ENCODE measurements at places on chromosomes 7 and 10.

GRCh38 chr7:152975076-152975475, 215.5 kb downstream of the ACTR3B start:
- peaks cover 10% of the 10 kb centered on the region for H3K27me3 ChIP-seq
- H3K36me3 ChIP-seq, result peaks cover 20% of the 10 kb centered on the region
- DNase-seq, result no peak
- peaks cover 7% of the 10 kb centered on the region for H3K4me1 ChIP-seq
- no peak overlapping the region for H3K4me3 ChIP-seq
- no peak overlapping the region for H3K27ac ChIP-seq

DNA sequence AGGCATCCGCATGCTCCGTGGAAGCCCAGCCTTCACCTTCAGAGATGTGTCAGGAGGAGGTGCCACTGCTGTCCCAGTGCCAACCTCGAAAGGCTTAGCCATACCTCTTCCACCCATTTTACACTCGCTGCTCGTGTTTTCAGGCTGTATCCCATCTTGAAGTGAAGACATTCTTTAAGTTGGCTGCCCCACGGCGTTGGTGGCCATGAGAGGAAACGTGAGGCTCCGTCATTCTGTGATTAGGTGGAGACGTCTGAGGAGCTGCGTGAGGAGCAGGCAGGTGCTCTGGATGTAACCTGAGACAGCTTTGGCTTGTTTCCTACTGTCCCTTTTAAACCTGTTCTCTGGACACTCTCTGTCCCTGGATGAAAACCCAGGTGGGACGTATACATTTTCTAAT, 159.9 kb upstream of the RNF32 start:
- no peak overlapping the region for H3K27ac ChIP-seq
- H3K4me1 ChIP-seq, result no peaks in the 10 kb centered on the region
- no peak overlapping the region for H3K4me3 ChIP-seq
- no peaks in the 10 kb centered on the region for H3K36me3 ChIP-seq

DNA sequence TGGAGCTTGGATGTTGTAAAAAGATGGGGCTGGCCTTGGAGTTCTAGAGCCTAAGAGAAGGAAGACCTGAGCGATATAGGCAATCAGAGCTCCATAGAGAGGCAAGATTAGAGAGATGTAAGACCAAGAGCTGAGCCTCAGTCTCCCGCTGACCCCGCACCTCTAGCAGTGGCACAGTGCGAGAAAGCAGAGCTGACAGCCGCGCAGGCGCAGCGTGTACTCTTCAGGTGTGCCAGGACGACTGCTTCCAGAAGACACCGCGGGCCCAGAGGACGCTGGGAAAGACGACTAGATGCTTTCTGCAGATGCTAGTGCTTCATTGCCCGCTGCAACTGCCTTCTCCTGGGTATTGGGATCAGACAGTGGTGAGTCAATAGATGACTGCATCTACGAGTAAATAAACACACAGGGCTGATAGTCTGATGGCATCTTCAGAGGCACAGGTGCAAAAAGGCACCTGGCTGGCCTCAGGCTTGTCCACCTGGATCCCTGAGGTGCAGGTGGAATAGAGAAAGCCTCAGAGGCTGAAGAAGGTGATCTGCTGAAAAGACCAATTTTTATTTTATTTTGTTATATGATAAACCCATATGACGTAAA, 38.1 kb upstream of the CCDC6 start:
- H3K4me1 ChIP-seq, result peaks cover 3% of the 10 kb centered on the region
- peaks cover 1% of the 10 kb centered on the region for H3K27me3 ChIP-seq
- no peak for DNase-seq
- no peak overlapping the region for H3K4me3 ChIP-seq
- H3K36me3 ChIP-seq, result no peaks in the 10 kb centered on the region
- H3K27ac ChIP-seq, result no peak overlapping the region

GRCh38 chr7:153413540-153414287, 638.5 kb upstream of the DPP6 start:
- no peak for DNase-seq
- H3K27ac ChIP-seq, result no peak overlapping the region
- H3K36me3 ChIP-seq, result peaks cover 8% of the 10 kb centered on the region
- no peaks in the 10 kb centered on the region for H3K27me3 ChIP-seq

GRCh38 chr7:118575393-118575948, 351.0 kb downstream of the ANKRD7 start:
- no peak overlapping the region for H3K4me3 ChIP-seq
- H3K27me3 ChIP-seq, result no peaks in the 10 kb centered on the region
- H3K36me3 ChIP-seq, result no peaks in the 10 kb centered on the region
- no peaks in the 10 kb centered on the region for H3K4me1 ChIP-seq

DNA sequence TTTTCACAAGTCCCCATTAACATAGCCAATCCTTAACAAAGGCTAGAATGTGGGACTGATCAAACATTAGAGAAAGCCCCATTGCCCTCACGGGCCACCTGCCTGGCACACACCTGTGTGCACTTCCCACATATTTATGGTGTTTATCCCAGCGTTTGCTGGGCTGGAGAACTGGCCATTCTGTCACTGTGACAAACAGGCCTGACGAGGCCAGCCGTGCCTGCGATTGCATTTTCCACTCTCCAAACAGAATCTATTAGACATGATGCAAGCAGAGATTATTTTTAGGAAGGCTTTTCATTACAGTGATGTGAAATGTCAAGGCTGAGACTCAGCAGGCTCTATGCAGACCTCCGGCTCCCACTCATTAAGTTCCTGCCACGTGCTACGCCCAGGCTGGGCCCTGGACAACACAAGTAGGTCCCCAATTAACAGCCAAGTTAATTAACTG, 20.4 kb downstream of the PTPRN2 start:
- peaks cover 4% of the 10 kb centered on the region for H3K27me3 ChIP-seq
- H3K36me3 ChIP-seq, result peaks cover 7% of the 10 kb centered on the region
- H3K27ac ChIP-seq, result no peak overlapping the region
- no peak overlapping the region for H3K4me3 ChIP-seq

- H3K27me3 ChIP-seq, result peaks cover 6% of the 10 kb centered on the region
- H3K4me3 ChIP-seq, result peak overlapping the region; percentile 68
- DNase-seq, result no peak
Observed at GRCh38 chr7:113087071-113087998, 708 bp upstream of the GPR85 start.

- peaks cover 5% of the 10 kb centered on the region for H3K27me3 ChIP-seq
- H3K4me3 ChIP-seq, result no peak overlapping the region
- H3K27ac ChIP-seq, result peak overlapping the region; percentile 21
- DNase-seq, result no peak
- peaks cover 24% of the 10 kb centered on the region for H3K36me3 ChIP-seq
- peaks cover 16% of the 10 kb centered on the region for H3K4me1 ChIP-seq
Observed at GRCh38 chr10:69504576-69505250, 53.4 kb downstream of the TSPAN15 start.

DNA sequence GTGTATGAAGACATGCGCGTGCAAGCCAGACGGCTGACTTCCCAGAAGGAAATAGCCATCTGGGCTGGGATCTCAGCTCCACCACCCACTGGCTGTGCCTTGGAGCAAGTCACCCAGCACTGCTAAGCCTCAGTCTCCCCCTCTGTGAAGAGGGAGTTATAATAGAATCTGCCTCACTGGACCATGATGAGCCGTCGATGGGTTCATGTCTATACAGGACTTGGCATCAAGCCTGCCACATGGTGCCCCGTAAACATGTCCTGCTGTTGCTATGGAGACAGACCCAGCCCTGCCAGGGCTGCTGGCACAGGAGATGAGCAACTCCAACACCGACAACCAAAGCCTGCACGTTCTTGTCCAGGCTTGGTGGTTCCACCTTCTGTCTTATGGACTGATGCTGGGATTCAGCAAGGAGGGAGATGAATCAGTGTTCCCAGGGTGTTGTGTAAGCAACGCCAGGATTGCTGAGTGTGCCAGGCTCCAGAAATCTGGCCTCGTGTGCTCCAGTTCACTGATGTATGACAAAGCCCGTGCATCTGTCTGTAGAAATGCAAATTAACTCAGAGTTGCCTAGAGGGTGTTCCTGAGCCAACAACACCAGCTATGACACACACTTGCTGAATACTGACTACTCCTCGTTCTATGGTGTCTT, 5.6 kb downstream of the GPR15LG start:
- H3K27ac ChIP-seq, result no peak overlapping the region
- DNase-seq, result no peak
- H3K4me1 ChIP-seq, result peaks cover 3% of the 10 kb centered on the region

DNA sequence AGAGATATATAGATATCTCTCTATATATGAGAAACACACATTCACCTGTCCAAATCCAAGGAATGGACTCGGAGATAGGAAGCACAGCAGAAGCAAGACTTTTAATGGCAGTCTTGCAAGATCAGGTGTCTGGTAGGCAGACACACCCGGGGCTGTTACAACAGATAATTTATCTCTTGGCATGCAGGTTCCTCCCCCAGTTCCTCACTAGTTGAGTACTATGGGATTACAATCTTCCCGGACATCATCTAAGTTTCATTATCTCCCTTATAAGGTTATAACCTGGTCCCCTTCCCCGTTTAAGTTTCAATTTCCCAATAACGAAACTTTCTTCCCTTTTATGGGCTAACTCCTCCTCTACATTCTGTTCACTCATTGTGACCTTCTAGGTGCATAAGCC, 399.3 kb downstream of the PPP1R3A start:
- H3K27ac ChIP-seq, result no peak overlapping the region
- no peak overlapping the region for H3K4me3 ChIP-seq
- no peak for DNase-seq
- H3K27me3 ChIP-seq, result no peaks in the 10 kb centered on the region
- H3K36me3 ChIP-seq, result no peaks in the 10 kb centered on the region

DNA sequence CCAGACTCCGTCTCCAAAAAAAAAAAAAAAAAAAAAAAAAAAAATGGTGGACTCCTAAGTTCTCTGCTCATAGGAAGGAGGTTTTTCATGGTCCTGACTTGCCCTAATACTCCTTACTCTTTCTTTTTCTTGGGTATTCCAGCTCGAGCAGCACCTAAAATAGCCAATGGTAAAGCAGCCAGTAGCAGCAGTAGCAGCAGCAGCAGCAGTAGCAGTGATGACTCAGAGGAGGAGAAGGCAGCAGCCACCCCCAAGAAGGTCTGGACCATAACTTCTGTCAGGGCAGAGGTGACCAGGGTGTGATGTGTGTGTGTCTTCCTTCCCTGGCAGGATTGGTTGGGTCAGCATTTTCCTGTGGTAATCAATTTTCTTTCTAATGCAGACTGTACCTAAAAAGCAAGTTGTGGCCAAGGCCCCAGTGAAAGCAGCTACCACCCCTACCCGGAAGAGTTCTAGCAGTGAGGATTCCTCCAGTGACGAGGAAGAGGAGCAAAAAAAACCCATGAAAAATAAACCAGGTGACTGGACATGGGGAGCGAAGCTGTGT, 6.9 kb downstream of the NOLC1 start:
- no peak overlapping the region for H3K27ac ChIP-seq
- H3K4me1 ChIP-seq, result no peaks in the 10 kb centered on the region
- peaks cover 39% of the 10 kb centered on the region for H3K36me3 ChIP-seq
- DNase-seq, result no peak
- H3K27me3 ChIP-seq, result peaks cover 3% of the 10 kb centered on the region

DNA sequence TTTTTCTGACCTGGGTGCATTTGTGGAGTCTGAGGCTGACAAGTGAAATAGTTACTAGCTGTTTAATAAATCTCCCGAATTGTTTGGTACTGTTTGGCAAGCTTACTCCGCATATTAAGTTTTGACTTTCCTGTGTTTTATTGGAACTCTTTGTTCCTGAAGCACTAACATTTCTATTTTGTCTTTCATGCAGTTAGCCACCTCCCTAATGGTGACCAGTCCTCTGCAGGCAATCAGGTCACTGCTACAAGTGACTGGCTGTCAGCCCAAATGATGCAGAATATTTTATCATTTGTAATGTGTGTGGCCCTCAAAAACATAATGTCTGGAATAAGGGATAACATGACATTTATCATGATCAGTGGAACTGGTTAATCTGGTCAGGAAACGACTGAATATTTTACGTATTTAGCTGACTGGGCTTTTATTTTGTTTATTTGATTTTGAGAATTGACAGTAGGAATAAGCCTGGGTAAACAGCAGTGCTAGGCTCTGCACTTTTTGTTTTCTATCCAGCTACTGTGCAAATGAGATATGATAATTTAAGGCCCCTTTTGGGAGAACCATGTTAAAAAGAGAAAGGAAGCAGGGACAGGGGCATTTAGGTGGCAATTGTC, 82.9 kb downstream of the ST7 start:
- H3K4me3 ChIP-seq, result no peak overlapping the region
- no peak overlapping the region for H3K27ac ChIP-seq
- H3K27me3 ChIP-seq, result no peaks in the 10 kb centered on the region
- DNase-seq, result no peak
- H3K36me3 ChIP-seq, result no peaks in the 10 kb centered on the region

- H3K4me3 ChIP-seq, result no peak overlapping the region
- peaks cover 2% of the 10 kb centered on the region for H3K27me3 ChIP-seq
- peak; percentile 36 for DNase-seq
- no peaks in the 10 kb centered on the region for H3K4me1 ChIP-seq
Observed at GRCh38 chr10:55668326-55668922, 692.6 kb downstream of the ZWINT start.

GRCh38 chr7:71298378-71298777, 166.4 kb downstream of the GALNT17 start:
- H3K4me3 ChIP-seq, result no peak overlapping the region
- H3K27me3 ChIP-seq, result peaks cover 2% of the 10 kb centered on the region
- no peaks in the 10 kb centered on the region for H3K4me1 ChIP-seq
- no peak overlapping the region for H3K27ac ChIP-seq
- no peak for DNase-seq

DNA sequence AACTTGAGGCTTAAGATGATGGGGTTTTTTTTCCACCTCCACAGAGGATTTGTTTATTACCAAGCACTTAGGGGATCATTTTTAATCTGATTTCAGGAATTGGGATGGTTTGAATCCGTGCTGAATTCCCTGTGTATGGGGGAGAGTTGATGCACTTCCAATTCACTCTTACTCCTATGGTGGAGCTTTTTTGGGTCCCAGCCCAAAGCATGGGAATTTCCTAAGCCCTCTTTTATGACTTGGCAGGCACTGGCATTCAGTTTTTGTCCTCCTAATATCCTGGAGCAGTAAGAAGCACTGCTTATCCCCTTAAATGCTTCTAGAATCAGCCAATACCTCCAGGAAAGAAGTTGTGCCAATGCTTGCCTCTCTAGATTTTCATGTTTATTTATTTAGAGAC, 78.7 kb downstream of the HYCC1 start:
- H3K27ac ChIP-seq, result no peak overlapping the region
- H3K36me3 ChIP-seq, result peaks cover 4% of the 10 kb centered on the region
- H3K27me3 ChIP-seq, result peaks cover 1% of the 10 kb centered on the region
- peaks cover 30% of the 10 kb centered on the region for H3K4me1 ChIP-seq

DNA sequence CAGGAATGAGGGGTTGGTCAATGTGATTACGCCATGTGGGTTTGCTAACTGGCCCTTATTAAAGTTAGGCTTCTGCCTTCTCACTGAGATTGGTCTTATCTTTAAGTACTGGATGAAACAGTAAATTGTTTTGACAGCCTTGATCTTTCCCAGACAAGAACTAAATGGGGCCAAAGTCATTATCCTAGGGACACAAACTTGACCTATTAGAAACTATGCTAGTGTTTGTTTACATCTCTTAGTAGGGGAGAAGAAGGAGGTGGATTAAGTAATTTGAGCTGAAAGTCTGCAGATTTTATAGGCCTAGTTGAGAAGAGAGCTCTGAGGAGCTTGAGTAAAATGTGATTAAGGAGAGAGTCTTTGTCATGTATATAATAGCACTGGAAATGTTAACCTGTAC, 386.9 kb downstream of the HTR7 start:
- H3K27ac ChIP-seq, result no peak overlapping the region
- no peak overlapping the region for H3K4me3 ChIP-seq
- H3K27me3 ChIP-seq, result no peaks in the 10 kb centered on the region
- DNase-seq, result no peak
- H3K4me1 ChIP-seq, result no peaks in the 10 kb centered on the region
